ELF-1 (cell line): ENCODE measurements at places on chromosomes 6 and 20.

GRCh38 chr6:40460380-40460779 is 126.8 kb downstream of the LRFN2 start:
- DNase-seq = peak; percentile 38

- DNase-seq = no peak
Measured at GRCh38 chr6:154117485-154117884, 78.4 kb downstream of the OPRM1 start.

- DNase-seq = peak; percentile 88
Measured at GRCh38 chr6:169970306-169970988, 219.0 kb downstream of the ERMARD start.

DNA sequence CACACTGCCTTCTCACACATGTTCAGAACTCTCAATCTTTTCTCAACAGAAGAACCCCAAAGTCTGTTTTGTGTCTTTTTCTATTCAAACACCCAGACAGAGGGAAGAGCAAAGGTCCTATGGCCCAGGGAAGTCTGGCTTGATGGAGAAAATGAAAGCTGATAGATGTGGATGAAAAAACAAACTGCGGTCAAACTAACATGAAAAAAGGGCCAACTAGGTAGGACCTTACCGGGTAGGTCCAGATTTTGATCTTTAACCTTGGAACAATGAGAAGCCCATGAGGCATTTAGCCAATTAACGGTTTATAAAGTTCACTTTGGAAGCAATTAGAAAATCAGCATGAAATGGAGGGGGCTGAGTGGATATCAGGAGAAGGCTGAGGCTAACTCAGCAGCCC is 507.7 kb upstream of the SLC35B3 start:
- DNase-seq = no peak

DNA sequence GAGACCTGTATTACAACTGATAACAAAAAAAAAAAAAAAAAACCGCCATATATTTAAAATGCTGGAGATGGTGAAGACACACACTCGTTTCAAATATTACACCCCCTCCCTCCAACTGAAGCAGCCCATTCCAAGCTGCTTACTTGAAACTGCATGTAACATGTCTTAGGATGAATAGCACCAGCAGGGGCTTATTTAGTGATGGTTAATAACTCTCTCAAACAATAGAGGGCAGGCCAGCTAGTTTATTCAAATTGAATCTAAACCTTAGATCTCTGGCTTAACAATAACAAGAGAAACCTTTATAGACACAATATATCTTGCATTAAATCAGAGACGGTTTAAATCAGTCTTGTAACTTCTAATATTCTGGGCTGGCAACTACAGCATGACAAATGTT is 9.3 kb upstream of the JPH2 start:
- no peak for DNase-seq

DNA sequence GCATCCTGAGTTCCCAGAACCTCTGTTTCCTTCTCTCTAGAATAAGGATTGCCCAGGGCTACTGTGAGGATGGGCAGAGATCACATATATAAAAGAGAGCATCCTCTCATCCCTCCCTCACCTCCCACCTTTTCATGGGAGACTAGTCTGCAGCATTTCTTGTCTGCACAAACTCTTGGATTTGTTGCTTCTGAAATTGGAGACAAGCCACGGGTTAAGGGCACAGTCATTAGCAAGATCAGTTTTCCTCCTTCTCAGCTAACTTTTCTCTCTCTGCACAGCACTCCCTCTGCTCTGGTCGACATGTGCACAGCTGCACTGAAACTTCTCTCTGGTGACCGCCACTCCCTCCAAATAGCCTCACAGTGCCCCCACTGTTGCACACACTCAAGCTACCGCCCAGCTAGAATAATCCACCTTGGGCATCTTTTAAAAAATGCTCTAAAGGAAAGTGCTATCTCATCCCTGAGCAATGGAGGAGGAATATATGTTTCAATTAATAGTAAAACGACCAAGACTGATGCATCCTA is 50.9 kb upstream of the DUSP22 start:
- DNase-seq = no peak

GRCh38 chr20:45527294-45527693 is 11.9 kb upstream of the SPINT3 start:
- DNase-seq = no peak

GRCh38 chr6:37761554-37762271 is 57.8 kb upstream of the ZFAND3 start:
- DNase-seq = no peak

DNA sequence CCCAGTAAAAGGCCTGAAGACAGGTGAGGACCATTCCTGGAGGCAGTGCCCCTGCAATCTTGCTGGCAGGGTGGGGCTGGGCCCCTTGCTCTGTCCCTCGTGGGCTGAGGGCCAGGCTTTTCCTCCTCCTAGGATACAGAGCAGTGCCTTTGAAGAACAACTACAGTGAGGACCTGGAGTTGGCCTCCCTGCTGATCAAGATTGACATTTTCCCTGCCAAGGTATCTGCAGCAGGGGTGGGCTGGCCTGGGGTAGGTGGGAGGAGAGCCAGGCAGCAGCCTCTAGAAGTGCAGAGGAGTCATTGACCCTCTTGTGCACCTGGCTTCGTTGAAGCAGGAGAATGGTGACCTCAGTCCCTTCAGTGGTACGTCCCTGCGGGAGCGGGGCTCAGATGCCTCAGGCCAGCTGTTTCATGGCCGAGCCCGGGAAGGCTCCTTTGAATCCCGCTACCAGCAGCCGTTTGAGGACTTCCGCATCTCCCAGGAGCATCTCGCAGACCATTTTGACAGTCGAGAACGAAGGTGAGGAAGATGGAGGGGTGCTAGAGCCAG is 36.5 kb downstream of the PLCG1 start:
- DNase-seq = no peak

- no peak for DNase-seq
Measured at GRCh38 chr6:101747716-101748115, 354.2 kb downstream of the GRIK2 start.

DNA sequence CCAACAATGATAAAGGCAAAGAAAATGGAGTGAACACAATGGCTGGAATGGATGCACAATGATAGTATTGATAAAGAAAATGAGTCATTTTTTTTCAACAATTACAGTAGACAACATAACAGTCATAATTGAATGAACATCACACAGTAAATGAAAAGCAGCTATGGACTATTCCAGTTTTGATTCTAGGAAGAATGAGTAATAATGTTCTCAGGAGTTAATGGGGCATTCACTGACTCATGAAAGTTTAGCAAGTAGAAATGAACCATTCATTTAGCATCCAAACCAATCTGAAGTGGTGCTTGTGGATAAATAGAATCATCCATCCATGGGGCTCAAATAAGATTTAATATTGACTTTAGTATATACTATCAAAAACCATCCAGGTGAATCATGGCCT is 1029.5 kb upstream of the GJE1 start:
- no peak for DNase-seq

GRCh38 chr6:102736941-102737368 is 1343.4 kb downstream of the GRIK2 start:
- no peak for DNase-seq

DNA sequence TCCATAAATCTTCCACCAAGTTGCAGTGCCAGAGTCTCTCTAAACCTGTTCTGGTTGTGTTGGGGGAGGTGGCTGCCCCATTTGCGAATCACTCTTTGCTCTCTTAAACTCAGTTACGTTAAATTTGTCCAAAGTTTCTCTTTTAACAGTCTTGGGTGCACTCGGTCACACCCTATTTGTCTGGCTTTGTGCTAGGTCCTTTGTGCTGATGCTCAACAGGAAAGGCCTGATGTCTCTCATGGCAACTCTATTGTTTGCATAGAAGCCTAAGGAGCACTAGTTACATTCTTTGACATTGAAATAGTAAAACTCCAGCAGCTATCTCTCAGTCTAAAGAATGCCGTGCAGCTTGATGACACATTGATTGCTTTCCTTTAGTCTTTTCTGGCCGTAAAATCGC is 105.1 kb downstream of the TRMT11 start:
- DNase-seq = peak; percentile 8

- no peak for DNase-seq
Measured at GRCh38 chr6:38143191-38144150, 323.9 kb downstream of the ZFAND3 start.

DNA sequence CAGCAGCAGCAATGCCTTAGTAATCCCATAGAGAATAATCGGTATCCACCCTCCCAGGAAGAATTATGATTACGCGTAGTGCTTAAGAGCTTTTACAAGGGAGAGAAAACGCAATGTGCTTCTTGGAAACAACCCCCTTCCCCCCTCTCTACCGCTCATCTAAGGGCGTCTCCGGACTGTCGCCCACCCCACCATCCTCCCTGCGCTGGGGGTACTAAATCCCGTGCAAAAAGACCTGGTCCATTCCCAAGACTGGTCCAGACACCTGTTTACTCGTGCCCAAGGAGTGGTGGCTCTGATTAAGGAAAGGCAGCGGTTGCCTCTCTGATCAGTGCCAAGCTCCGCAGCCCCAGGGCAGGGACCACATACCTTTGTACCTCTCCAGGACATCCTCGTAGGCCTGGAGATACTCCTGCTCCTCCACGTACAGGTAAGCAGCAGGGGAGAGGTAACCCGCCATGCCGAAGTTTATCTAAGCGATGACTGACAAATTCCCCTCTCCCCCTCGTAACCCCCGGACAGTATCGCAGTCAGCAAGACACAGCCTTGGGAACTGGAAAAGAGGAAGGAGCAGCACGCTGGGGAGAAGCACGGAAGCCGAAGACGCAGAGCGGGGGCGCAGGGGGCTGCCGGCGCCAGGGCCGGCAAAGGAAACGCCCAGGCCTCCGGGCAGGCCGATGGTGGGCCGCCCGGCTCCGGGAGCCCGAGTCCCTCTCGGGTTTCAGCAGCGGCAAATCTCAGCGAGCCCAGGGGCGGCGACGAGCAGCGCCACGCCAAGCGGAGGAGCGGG is 112.0 kb upstream of the BEND6 start:
- peak; percentile 84 for DNase-seq

DNA sequence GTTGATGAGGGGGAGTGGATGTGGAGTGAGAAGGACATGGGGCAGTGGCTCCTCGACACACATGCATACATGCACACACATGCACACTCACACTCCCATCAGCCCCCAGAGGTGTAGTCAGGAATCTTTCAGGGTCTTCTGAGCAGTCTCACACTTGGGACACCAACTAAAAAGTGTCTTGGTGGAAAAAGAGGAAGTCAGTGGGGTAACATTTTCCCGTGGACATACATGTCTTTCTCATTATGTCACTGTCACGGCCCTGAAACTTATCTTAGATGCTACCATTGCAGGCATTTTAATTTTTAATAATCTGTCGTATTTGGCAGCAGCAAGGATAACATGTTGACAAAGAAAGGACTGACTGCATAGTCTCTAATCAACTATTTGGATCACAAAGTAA is 261.1 kb downstream of the ADGRG6 start:
- DNase-seq = no peak

DNA sequence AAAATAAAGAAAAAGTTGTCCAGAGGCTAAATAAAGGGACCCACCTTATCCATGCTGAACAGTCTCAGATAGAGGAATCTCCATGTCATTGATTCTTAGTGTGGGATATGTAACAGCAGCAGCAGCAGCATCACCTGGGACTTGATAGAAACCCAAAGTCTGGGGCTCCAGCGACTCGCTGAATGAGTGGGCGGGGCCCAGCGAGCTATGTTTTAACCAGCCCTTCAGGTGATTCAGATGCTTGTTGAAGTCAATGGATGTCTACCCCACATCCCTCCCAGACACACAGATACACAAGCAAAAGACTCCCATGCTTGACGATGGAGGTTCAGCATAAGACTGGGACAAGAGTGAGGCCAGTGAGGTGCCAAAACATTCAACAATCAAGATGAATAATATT is 298.6 kb downstream of the UBE3D start:
- no peak for DNase-seq

- no peak for DNase-seq
Measured at GRCh38 chr6:20717743-20718142, 183.5 kb downstream of the CDKAL1 start.

DNA sequence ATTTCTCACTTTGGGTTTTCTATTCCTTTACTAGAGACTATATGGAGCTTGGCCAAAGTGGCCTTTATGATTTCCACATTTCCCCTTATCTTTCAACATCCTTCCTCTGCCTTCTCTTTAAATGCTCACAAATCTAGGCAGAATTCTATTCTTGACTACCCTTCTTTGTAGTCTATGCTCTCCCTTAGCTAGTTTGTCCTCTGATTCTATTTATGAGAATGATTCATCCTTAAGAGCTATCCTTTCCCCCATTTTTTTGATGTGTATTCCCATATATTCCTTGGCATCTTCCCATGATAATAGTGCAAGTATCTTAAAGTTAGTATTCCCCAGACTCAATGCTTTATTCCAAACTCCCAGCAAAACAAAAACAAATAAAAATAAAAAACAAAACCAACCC is 53.1 kb downstream of the IL20RA start:
- no peak for DNase-seq

DNA sequence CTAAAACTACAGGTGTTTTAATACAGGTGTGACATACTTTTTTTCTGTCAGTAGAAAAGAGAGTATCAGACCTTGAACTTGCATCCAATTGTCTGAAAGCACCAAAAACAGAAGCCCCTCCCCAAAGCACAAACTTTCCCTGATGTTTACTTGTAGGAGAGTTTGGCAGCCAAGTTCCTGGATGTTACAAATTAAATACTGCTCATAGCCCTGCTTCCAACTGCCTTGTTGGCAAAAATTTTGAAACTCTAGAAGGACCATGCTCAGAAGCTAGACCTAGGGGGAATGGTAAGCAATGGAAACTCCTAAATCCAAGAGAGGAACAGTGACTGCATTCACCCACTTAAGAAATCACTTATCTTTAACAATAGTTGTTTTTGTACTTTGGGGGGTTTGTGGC is 17.0 kb upstream of the ARG1 start:
- DNase-seq = no peak

DNA sequence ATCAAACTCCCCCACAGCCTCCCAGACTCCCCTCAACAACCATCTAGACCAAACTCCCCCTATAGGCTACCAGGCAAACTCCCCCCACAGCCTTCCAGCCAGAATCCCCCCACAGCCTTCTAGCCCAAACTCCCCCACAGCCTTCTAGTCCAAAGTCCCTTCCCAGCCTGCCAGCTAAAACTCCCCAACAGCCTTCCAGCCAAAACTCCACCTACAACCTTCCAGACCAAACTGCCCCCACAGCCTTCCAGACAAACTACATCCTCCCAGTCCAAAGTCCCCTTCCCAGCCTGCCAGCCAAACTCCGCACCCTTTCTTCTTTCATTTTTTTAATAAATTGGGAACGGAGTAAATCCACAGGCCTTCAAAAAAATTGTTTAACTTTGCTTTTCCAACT is 37.4 kb upstream of the SYNDIG1 start:
- no peak for DNase-seq

GRCh38 chr6:139262519-139263300 is 29.1 kb downstream of the TXLNB start:
- no peak for DNase-seq

- no peak for DNase-seq
Measured at GRCh38 chr6:15434823-15435380, 189.0 kb downstream of the JARID2 start.

DNA sequence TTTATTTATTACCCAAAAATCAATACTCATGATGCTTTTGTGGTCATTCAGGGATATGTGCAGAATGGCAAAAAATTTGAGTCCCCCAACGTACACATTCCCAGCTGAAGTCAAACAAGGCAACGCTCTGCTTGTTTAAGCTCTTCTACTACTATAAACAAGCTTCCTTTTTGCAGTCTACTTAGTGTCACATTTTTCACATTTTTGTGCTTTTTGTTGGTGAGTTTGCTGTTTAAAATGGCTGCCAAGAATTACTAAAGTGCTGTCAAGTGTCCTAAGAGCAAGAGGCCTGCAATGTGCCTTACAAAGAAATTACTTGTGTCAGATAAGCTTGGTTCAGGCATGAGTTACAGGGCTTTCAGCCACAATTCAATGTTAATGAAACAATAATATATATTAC is 2.1 kb downstream of the WFDC8 start:
- peak; percentile 23 for DNase-seq
